ENCODE measurements at places on chromosomes 4 and X.

GRCh38 chrX:38919202-38919601, 117.9 kb downstream of the MID1IP1 start:
- DNase-seq = no peak

DNA sequence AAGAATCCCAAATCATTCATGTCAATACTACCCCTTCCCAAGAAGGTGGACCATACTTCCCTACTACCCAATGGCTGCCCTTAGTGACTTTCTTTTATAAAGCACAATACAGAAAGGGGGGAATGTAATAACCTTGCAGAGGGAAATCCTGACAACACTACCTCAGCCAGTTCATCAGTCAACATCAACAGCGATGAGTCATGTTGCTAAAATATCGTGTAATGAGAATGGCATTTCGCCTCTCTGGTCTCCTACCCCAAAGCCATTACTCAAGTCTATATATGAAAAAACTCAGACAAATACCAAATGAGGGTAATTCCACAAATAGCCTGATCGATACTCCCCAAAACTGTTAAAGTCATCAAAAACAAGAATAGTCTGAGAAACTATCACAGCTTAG, 3.3 kb upstream of the MAGEA8 start:
- no peak for DNase-seq

DNA sequence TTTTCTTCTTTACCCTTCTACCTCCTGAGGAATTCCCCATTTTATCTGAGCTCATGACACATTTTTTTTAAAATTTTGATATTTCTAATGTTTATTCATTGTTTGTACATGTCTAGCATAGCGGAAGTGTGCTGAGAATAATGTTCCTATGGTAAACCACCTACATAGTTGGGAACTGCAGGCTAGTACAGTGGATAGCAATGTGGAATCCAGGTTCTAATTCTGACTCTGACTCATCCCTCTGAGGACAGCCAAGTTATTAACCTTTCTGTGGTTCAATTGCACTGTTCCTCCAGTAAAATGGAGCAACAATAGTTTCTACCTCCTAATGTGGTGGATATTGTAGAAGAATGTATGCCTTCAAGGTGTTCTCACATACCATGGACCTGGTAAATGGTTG, 20.6 kb upstream of the APELA start:
- no peak for DNase-seq

- no peak for DNase-seq
Observed at GRCh38 chr4:86558258-86558657, 35.9 kb upstream of the PTPN13 start.

- DNase-seq = peak; percentile 33
Observed at GRCh38 chr4:128061566-128062536, 739 bp downstream of the LARP1B start.

DNA sequence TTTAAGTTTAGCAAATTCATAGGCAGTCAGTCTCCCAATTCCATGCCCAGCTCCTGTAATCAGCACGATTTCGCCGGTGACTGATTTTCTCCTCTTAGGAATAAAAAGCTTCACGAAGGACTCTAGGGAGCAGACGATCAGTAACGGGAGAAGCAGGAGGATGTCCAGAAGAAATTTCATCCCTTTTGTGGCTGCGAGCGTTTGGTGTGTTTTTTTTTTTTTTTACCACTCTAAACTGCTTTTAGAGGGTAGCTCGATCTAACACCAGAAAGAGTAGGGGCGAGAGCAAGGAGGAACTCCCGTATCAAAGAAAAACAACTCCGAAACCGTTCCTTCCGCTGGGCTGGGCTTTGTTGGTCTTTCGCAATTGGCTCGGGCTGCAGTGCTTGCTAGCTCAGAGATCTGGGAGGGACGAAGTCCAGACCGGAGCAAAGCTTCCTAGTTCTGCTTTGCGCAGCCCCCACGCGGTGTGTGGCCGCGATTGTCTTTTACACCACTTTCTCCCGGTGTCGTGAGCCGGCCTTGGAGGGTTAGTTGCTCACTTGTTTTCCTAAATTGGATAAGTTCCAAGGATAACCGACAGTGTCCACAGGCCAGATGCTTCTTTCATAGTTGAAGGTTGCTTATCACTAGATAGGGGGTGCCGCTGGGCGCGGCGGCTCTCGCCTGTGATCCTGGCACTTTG, at the start of gene HSD17B11:
HSD17B11 (minus strand) TSS at position 298 of the 685 bp plus-strand sequence; CDS start at position 180, 118 bp downstream.
- peak; percentile 39 for DNase-seq

GRCh38 chr4:105417624-105418023, 56.2 kb downstream of the PPA2 start:
- no peak for DNase-seq

DNA sequence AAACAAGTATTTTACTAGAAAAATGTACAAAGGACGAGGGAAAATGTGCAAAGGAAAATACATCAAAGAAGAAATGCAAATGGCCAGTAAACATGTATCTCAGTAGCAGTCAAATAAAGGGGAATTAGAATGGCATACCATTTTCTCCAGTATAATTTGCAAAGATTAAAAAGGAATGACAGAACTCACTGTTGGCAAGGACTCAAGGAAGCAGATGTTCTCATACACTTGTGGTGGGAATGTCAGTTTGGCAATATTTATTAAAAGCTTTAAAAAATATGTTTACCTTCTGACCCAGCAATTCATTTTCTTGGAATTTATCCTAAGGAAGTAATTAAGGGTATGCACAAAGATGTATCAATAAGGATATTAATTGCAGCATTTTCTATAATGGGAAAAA, 7.6 kb downstream of the CLCN5 start:
- DNase-seq = no peak

DNA sequence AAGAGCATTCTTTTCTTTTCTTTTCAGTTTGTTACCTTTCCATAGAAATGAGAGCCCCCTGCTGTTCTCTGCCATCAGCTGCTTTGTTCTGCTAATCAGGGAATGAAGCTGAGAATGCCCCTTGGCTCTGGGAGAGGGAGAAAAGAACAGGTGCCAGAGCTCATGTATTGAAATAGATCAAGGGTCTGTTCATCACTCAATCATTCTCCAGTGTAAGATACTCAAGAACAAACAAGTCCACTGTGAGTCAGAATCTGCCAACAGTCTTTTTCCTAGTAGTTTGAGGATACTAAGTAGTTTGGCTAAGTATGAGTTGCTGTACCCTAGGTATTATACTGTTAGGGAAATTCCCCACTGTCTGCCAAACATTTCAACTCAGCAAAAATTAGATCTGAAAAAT, 144.3 kb downstream of the RTL3 start:
- DNase-seq = no peak

DNA sequence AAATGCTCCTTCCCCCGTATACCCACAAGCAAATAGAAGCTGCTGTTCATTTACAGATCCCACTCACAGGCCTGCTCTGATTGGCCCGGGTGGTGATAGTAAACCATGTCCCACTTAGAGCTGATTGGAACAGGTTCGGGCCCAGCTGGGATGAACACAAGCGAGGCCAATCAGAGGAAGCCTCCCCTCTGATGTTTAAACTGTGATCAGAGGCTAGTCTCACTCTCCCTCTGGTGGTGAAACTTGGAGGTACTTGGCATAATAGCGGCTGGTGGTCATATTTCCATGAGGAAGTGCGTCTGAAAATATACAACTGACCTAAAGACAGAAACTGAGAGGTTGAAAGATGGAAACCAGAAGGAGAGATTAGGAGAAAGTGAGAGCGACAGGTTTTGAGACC, 51.5 kb upstream of the TRPC3 start:
- DNase-seq = no peak

- no peak for DNase-seq
Observed at GRCh38 chrX:154761977-154762536, 607 bp upstream of the DKC1 start.

DNA sequence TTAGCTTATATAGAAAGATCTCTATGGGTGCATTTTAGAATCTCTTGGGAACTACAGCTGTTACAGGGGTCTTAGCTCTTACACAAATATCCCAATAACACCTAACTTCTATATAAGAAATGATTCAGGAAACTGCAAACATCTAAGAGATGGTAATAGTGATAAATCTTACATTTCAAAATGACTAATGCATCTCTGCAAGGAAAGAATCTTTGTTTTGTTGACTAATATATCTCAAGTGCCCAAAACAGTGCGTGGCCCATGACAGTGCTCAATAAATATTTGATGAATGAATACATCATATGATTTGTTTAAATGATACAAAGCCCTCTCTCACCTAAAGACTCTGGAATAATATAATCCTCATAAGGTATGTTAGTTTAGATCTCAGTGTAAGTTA, 47.5 kb downstream of the CENPE start:
- no peak for DNase-seq

DNA sequence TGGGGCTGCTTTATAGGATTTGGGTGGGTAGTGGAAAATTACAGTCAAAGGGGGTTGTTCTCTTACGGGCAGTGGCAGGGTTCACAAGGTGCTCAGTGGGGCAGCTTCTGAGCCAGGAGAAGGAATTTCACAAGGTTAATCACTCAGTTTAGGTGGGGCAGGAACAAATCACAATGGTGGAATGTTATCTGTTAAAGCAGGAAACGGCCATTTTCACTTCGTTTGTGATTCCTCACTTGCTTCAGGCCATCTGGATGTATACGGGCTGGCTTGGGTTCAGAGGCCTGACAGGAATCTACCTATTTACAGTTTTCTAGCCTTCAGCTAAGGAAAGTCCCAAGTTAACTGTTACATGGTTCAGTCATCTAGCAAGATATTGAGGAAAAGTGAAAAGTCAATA, 1003.5 kb downstream of the STPG2 start:
- DNase-seq = no peak

DNA sequence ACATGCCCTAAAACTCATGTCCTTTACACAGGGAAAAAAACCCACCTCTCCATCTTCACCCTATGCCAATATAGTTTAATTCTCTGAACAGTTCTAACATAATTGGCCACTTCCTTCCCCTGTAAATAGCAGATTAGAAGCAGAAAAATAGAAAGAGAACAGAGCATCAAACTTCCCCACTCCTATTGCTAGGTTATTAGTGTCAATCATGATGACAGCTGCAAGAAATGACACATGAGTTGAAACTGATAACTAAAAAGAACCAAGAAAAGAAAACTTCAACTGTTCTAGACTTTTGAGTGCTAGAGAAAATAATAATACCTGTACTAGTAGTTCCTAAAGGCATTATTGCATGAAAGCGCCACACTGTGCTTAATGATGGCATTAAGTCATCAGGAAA, 284.5 kb upstream of the TRPC5 start:
- DNase-seq = no peak

- DNase-seq = no peak
Observed at GRCh38 chr4:150664935-150665334, 83.0 kb downstream of the MAB21L2 start.

GRCh38 chrX:101385795-101386541, at the start of gene BTK:
BTK (minus strand) TSS chrX:101386191; CDS start chrX:101375284, 10,907 bp downstream.
- no peak for DNase-seq

DNA sequence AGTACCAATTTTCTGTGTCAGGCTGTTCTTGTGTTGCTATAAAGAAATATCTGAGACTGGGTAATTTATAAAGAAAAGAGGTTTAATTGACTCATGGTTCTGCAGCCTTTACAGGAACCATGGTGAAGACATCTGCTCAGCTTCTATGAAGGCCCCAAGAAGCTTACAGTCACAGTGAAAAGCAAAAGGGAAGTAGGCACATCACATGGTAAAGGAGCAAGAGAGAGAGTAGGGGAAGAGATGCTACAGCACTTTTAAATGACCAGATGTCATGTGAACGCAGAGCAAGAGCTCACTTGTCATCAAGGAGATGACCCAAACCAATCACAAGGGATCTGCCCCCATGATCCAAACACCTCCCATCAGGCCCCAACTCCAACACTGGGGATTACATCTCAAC, 174.3 kb downstream of the ATP10D start:
- DNase-seq = no peak

GRCh38 chrX:1658071-1658491, 43.2 kb downstream of the ASMT start:
- DNase-seq = no peak

- no peak for DNase-seq
Observed at GRCh38 chrX:21581479-21581878, 76.7 kb downstream of the KLHL34 start.

GRCh38 chrX:135923353-135923752, 29.8 kb downstream of the SAGE1 start:
- DNase-seq = no peak

- no peak for DNase-seq
Observed at GRCh38 chr4:129488427-129488826, 392.5 kb downstream of the C4orf33 start.

DNA sequence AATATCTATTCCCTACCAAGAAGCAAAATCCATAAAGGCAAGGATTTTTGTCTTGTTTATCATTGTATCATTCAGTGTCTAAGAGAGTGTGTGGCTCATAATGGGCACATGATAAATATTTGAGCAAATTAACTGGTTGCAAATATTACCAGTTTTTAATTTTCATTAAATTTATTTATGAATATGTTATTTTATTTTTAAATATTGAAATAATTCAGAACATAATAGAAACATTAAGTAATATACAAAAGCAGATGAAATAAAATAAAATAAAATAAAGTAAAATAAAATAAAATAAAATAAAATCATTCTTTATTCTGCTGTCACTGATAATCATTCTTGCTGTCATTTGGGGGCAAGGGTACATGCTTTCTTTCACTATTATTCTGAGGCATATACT, 120.9 kb downstream of the NPFFR2 start:
- no peak for DNase-seq

- no peak for DNase-seq
Observed at GRCh38 chr4:26206339-26206738, 114.5 kb upstream of the RBPJ start.

DNA sequence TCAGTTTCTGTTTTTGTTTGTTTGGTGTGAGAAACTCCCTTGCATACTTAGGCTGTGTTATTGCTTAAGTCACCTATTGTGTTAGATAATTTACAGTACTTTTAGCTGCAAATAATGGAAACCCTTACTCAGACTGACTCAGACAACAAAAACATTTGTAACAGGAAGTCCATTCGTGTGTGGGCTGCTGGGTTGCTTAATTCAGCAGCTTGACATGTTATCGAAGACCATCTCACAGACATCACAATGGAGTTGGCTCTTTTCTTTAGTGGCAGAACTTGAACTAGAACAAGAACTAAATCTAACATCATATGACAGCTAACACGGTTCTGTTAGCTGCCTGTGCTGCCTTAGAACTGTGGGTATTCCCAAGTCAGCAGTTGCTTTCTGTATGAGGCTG, 9.9 kb upstream of the GABRE start:
- DNase-seq = no peak

GRCh38 chrX:86148024-86148511, at the start of gene DACH2:
DACH2 (plus strand) TSS chrX:86148451.
- no peak for DNase-seq

DNA sequence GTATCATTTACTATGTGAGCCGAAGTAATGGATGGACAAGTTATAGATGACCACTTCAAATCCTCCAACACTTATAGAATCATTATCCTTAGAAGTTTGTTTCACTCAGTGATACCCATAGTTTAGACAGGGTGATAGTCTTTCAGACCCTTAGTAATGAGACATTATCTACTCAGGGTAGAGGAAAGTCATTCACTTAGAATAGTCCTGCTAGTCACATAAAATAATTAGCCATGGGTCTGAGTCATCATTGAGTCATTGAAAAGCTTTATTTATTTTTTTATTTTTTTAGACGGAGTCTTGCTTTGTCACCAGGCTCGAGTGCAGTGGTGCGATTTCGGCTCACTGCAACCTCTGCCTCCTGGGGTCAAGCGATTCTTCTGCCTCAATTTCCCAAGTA, 321.7 kb upstream of the FSTL5 start:
- no peak for DNase-seq

All from stimulated activated CD4-positive, alpha-beta T cell treated with anti-CD3 and anti-CD28 coated beads, Interleukin-1b, Interleukin-23, amount 100 ng/mL, for 1 hour (primary cell).